ENCODE measurements at places on chromosomes 2 and 18.

GRCh38 chr2:135650721-135651120 is 90.9 kb upstream of the UBXN4 start:
- no peak for DNase-seq

- no peak for DNase-seq
These were observed at the start of gene LAMA3 for GRCh38 chr18:23689031-23689615. Gene LAMA3, plus strand, starts transcription at chr18:23689453. Its CDS starts 231 bp downstream, at chr18:23689684.

GRCh38 chr2:212539072-212539880 is 674 bp upstream of the ERBB4 start:
- no peak for DNase-seq

GRCh38 chr2:121635371-121635770 is 13.9 kb downstream of the CLASP1 start:
- DNase-seq = no peak

- no peak for DNase-seq
These were observed 86.6 kb upstream of the NOSTRIN start for GRCh38 chr2:168715849-168716248.

- no peak for DNase-seq
These were observed 46.0 kb upstream of the CALCRL start for GRCh38 chr2:187493877-187494568.

DNA sequence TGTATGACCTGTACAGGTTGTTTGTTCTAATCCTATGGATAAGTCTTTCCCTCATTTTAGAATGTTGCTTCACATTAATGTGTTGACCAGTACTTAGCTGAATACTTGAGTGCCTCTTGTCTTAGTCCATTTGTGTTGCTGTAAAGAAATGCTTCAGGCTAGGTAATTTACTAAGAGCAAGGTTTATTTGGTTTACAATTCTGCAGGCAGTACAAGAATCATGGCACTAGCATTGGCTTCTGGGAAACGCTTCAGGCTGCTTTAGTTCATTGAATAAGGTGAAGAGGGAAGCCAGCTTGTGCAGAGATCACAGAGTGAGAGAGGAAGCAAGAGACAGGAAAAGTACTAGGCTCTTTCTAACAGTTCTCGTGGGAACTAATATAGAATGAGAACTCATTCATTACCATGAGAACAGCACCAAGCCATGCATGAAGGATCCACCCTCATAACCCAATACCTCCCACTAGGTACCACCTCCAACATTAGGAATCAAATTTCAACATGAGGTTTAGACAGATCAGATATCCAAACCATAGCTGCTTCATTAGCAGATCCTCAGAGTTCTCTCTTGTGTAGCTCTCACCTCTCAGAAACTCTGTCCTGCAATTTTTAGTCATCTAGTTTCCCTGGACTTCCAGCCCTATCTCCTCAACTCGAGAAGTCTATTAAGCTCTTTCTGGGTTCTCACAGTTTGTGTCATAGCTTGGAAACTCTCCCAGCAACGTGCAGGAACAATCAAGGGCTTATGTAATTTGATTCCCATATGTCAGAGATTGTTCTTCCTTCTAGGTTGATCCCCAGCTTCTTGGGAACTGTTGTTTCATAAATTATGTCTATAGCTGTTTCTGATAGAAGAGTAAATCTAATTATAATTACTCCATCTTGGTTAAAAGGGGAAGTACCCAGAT is 2082.3 kb upstream of the CELF4 start:
- DNase-seq = peak; percentile 74

Measured in NCI-H1436 treated with DMSO at 0.1 percent for 48 hours (cell line).